Iris pigment epithelial cell (primary cell): ENCODE measurements at places on chromosomes 11 and 22.
A peak's percentile ranks its signal among the peaks of the same experiment; 100 is the strongest.

GRCh38 chr11:1348796-1349326, 39.4 kb upstream of the TOLLIP start:
- no peak for DNase-seq

GRCh38 chr11:128625326-128625725, 38.0 kb upstream of the ETS1 start:
- DNase-seq = no peak

DNA sequence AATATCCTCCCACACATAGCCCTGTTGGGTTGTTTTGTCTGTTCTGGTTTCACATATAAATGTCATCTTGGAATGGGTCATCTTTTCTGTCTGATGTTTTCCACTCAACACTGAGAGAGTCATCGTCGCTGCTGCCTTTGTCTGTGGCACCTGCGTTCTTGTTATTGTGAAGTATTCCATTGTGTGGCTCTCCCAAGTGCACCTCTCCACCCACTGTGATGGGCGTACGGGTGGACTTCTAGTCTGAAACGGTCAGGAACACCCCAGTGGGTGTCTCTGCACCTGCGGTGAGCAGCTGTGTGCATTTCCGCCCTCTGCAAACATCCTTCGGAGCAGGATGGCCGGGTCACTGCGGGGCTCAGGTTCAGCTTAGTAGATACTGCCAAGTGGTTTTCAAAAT, 34.5 kb upstream of the RTL6 start:
- DNase-seq = no peak

DNA sequence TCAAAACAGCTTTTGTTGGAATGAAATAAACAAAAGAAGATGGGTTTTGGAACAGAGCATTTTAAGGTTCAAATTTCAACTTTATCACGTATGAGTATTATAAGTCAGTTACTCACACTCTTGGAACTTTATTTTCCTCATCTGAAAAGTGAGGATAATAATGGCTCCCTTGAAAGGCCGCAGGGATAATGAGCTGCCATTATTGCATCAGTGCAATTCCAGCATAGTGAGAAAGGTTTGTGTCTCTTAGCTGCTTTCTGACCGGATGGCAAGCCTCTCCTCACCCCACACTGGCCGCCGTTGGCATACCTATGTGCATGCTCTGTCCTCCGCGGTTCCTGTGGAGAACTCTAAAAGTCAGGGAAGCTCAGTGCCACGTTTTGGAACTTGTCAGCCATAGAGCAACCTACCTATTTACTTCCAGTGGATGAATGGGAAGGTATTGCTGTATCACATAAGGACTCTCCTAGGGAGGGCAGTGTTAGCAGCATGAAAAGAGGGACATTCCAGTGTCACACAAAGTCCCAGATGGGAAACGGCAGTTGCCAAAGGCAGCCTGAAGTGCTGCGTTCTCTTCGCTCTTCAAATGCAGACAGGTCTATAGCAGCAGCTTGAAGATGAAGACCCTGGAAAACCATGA, 368.9 kb downstream of the NTM start:
- DNase-seq = no peak

GRCh38 chr11:15342163-15342562, 227.4 kb downstream of the INSC start:
- no peak for DNase-seq

GRCh38 chr11:16603890-16604793, 134.3 kb upstream of the C11orf58 start:
- DNase-seq = no peak

DNA sequence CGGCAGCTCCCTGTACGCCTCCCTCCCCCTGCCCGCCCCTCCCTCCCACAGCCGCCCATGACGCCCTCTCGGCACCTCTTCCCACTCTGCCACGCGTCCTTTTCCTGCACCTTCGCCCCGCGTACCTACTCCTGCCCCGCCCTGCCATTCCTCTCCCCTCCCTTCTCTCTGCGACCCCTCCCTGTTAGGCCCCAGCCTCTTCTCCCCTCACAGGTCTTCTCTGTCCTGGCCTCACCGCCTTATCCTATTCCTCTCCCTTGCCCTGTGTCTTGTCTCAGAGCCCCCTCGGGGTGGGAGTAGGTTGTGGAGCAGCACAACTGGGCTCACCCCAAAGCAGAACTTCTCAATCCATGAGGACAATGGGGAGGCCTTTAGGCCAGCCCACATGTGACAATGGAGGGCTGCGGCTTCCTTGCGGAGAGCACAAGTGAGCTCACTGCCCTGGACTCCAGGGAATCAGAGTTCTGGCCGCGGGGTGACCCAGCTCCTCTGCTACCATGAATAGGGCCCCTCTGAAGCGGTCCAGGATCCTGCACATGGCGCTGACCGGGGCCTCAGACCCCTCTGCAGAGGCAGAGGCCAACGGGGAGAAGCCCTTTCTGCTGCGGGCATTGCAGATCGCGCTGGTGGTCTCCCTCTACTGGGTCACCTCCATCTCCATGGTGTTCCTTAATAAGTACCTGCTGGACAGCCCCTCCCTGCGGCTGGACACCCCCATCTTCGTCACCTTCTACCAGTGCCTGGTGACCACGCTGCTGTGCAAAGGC, 539 bp downstream of the SLC35C1 start:
- DNase-seq = peak; percentile 86

- no peak for DNase-seq
These were observed 11.8 kb downstream of the LRP5 start for GRCh38 chr11:68324241-68324640.

DNA sequence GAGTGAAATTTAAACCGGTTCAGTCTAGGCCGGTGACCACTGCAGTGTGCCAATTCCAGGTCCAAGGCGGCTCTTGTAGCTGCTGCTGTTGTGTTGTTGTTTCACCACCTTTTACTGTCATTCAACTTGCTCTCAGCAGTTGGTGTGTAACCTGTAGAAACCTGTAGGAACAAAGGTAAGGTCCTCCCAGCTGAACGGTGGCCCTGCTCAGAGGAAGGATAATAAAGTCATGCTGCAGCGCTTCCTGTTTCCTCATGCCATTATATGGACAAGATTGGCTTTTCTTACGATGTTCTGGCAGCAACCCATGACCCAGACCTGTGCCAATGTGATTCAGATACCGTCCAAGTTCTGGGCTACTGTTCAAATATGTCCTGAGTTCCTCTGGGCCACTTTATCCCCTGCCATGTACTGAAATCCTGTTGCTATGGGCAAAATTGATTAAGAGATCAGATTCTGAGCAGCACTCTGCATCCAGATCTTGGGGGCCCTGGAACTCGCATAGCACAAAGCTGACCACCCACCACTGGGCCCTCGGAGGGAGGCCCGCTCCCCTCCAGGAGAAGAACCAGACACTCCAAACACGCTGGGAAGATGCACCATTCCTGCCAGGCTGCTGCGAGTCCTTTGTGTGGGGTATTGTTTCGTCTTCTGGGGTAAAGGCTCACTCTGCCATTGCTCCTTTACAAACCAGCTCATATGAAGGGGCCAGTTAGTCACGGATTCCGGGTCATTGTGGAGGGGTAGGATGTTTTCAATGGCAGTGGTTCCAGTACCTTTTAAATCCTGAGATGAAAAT, 13.2 kb downstream of the FAM181B start:
- no peak for DNase-seq

DNA sequence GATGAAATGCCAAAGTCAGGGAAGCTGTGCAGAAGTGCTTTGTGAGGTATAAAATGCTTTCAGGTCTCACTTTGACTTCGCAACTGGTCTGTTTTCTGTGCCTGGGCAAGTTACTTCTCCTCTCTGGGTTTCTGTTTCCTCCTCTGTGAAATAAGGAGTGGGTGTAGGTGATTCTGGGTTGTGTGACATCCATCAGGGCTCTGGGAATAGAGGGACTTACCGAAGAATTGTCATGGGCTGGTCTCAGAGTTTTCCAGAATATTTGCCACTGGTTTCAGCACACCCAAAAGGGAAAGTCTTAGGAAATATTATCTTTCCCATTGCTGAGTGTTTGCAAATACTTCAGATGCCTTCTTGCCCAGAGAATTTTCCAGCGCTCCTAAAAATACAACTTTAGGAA, 118.4 kb downstream of the KIAA1671 start:
- DNase-seq = no peak

DNA sequence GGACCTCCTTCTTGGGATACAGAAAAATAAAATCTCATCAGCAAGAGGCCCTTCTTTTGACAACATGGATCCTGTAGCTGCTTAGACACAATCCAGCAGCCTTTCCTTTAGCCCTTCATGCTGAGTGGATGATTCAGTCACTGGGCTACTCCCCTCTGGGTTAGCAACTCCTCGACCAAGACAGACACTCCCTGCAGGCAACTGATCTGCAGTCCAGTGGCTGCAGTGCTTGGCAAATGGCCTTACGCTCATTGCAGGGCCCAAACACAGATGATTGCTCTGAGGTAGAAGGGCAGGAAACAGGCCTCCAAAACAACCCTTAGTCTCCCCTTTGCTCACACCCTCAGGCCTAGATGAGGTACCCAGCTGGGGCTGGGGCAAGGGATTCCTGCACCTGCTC, 73.2 kb upstream of the OPCML start:
- no peak for DNase-seq

- DNase-seq = no peak
These were observed 130.8 kb downstream of the CEP164 start for GRCh38 chr11:117458275-117459122.

GRCh38 chr11:43567396-43567975, 113.1 kb upstream of the HSD17B12 start:
- peak; percentile 54 for DNase-seq

GRCh38 chr11:106160494-106160893, 83.0 kb downstream of the AASDHPPT start:
- no peak for DNase-seq

DNA sequence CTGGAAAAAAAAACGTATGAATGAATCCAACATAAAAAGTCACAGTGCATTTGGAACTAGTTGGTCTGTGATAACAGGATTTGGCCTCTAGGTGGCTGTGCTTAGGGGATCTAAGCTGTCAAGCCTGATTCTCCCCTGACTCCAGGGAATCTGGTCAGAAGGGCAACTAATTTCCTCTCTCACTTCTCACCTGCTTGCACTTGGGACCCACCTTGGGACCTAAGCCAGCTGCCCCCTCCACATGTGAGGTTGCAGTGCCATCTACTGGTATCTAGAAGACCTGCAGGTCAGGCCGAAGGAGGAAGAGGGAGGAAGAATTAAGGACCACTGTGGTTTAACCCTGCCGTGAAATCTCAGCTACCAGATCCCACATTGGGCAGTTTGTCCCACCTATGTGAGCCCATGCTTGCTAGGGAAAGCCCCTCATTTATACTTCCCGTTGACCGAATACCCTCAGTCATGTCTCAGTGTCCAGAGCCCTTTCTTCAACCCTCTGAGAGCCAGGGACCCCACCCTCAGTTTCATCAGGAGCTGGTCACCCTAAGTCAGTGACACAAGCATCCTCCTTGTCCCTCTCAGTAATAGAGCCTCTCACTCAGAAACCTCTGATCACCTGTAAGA, 33.2 kb upstream of the CAVIN3 start:
- DNase-seq = peak; percentile 28

- DNase-seq = peak; percentile 21
These were observed 303.9 kb downstream of the ETS1 start for GRCh38 chr11:128283451-128283850.

GRCh38 chr11:15280393-15280792, 165.7 kb downstream of the INSC start:
- no peak for DNase-seq

GRCh38 chr11:96538104-96538503, 148.3 kb downstream of the JRKL start:
- no peak for DNase-seq
